ENCODE measurements at places on chromosomes 16 and 17.

- DNase-seq = no peak
Measured at GRCh38 chr17:39639566-39640458, 2.9 kb downstream of the STARD3 start.

DNA sequence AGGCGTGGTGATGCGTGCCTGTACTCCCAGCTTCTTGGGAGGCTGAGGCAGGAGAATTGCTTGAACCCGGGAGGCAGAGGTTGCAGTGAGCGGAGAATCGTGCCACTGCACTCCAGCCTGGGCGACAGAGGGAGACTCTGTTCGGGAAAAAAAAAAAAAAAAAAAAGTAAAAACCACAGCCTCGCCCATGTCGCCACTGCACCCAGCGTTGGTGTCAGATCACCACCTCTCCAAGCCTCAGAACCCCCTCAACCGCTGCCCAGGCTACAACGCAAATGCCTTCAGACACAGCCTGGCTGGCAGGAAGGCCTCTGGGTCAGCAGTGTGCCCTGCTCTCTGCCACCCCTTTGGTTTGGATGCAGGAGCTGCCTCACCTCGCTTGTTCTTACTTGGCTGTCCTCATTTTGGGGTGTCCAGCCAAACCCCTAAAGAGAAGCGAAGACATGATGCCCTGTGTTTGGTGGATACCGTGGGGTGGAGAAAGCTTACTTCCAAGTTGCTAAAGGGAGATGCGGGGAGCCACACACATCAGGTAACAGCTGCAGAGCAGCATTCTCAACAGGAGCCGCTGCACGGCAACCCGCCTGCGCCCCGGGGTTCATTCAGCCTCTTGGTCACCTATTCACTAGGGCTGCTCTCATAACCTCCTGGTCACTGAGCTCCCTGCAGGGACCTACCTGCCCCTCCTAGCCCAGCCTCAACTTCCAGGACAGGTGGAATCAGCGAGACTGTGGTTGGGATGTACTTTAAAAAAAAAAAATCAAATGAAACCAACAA, 13.0 kb upstream of the CYTH1 start:
- no peak for DNase-seq

DNA sequence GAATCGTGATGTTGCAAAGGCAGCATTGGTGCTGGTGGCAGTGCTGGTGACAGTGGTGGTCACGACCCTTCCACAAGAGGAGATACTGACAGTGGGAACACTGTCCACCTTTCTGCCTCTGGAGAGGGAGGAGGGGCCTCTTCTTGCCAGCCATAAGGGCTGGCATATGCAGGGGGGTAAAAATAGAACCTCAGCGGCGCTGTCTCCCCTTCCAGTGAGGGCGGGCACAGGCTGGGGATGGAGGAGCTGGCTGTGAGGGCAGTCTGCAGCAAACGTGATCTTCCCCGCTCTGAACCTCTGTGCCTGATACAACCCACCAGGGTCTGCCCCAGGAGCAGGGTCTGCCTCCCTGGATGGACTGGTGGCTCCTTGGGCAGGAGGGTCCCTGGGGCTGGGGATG, 3.4 kb downstream of the RAP1GAP2 start:
- DNase-seq = no peak

GRCh38 chr16:2205967-2206313, 686 bp downstream of the MLST8 start:
- no peak for DNase-seq

Measured in Jurkat, Clone E6-1 (cell line).